Right lobe of liver (tissue), 6 donors: ENCODE measurements at places on chromosomes 12 and 14.

GRCh38 chr12:27505109-27505508 lies 18.9 kb upstream of the PPFIBP1 start:
- no peak for DNase-seq

- no peak for DNase-seq
Observed at GRCh38 chr12:47824635-47825034, 4.9 kb upstream of the HDAC7 start.

DNA sequence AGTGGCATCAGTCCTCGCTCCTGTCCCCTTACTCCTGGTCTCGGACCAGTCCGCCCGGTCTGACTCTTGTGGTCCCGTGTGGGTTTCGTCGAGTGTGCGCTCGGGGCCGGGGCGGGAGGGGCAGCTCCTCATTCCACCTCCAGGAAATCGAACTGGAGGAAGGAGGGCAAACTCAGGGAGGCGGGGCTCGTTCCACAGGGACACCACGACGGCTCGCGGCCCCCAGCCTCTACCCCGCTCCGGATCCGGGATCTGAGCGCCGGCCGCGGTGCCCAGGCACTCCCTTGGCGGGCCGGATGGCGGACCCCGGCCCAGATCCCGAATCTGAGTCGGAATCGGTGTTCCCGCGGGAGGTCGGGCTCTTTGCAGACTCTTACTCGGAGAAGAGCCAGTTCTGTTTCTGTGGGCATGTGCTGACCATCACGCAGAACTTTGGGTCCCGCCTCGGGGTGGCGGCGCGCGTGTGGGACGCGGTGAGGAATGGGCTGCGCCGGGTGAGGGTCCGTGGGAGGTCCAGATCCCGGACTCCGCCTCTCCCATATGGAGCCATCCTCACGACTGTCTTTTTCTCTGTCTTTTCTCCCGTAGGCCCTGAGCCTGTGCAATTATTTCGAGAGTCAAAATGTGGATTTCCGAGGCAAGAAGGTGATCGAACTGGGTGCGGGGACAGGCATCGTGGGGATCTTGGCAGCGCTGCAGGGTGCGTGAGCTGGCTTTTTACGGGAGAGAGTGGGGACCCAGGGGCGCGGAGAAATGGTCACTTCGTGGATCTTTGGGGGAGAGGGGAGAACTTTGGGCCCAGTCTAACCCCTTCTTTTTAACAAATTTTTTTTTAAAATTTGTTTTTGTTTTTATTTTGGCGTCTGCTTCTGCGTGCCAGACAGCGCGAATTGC lies at the start of gene EEF1AKMT3:
TSS of gene EEF1AKMT3 (plus strand) at position 186 of the 894 bp plus-strand sequence. CDS start at position 297, 111 bp downstream.
- peak; percentile 77 for DNase-seq

DNA sequence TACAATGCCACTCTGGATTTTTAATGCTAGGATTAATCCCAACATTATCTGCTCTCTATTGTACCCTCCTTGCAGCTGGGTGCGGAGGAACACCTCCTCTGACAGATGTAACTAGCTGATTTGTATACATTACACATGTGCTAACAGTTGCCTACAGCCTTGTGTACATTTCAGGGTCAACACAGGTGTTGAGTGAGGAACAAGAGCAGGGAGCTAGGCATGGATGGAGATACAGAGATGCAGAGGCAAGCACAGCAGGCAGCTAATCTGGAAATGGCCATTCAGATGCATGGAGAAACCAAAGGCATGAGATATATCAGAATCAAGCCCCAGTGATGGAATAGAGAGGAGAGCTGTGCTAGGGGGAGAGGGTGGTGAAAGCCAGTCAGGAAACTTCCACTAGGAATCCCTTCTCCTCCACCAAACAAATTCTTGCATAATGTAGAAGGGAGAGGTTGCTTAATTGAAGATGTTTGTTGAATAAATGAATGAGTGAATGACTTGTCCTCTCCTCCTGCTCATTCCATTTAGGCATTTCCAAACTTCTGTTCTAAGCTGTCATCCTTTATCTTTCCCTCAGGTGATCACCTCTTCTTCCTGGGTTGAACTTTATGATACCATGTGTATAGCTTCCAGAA lies 313.2 kb downstream of the ATP23 start:
- no peak for DNase-seq

DNA sequence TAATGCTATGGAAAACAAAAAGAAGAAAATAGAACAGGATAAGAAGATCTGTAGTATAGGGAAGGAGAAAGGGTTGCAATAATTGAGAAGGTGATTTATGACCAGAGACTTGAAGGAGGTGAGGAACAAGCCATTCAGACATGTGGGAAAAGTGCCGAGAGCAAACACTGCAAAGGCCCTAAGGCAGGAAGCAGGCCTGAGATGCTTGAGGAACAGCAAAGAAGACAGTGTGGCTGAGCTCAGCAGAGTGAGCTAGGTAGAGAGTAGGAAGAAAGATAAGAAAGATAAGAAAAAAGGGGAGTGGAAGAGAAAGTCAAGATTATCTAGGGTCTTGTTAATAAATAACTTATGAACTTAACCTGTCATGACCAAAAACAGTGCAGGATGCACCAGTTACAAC lies 671.8 kb downstream of the RPS29 start:
- no peak for DNase-seq

- DNase-seq: no peak
Observed at GRCh38 chr14:91228112-91229004, 16.1 kb downstream of the GPR68 start.

DNA sequence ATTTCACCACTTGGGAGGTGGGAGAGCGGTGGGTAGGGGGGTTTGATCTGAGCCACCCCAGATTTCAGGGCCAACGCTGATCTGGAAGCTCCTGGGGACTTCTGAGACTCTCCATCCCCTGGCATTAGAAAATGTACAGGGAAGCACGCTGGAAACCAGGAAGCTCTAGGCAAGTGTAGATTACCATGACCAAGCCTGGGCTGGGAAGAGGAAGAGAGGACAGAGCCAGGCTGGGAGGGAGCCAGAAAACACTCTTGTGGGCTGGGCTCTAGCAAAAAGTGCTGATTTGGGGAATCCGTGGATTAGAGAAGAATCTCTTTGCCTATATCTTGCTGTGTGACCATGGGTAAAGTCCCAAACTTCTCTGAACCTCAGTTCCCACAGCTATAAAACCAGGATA lies 236.7 kb downstream of the BCL11B start:
- DNase-seq: no peak

DNA sequence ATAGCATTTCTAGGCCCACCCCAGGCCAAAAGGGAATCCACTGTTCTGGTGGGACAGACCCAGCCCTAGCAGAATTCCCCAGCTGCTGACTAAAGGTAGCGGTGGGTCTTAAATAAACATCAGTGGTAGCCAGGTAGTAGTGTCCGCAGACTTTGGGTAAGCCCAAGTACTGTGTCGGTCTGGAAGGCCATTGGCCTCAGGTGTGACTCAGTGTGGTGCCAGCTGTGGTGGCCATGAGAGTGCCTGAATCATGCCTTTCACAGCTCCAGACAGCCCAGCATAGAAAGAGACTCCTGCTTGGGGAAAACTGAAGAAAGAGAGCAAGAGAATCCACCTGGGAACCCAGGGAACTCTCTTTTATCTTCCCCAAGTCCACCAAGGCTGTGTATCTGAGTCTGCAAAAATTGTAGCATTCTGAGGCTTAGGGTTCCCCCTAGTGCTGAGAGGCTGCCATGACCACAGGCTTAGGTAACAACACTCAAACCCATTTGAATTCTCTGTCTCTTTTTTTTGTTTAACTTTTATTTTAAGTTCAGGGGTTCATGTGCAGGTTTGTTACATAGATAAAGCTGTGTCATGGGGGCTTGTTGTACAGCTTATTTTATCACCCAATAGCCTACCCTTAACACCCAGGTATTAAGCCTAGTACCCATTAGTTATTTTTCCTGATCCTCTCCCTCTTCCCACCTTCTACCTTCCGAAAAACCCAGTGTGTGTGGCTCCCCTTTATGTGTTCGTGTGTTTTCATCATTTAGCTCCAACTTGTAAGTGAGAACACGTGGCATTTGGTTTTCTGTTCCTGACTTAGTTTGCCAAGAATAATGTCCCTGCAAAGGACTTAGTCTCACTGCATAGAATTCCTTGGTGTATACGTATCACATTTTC lies 16.7 kb upstream of the CD163L1 start:
- DNase-seq: no peak

- DNase-seq: no peak
Observed at GRCh38 chr12:87812030-87812429, 217.2 kb downstream of the C12orf50 start.

DNA sequence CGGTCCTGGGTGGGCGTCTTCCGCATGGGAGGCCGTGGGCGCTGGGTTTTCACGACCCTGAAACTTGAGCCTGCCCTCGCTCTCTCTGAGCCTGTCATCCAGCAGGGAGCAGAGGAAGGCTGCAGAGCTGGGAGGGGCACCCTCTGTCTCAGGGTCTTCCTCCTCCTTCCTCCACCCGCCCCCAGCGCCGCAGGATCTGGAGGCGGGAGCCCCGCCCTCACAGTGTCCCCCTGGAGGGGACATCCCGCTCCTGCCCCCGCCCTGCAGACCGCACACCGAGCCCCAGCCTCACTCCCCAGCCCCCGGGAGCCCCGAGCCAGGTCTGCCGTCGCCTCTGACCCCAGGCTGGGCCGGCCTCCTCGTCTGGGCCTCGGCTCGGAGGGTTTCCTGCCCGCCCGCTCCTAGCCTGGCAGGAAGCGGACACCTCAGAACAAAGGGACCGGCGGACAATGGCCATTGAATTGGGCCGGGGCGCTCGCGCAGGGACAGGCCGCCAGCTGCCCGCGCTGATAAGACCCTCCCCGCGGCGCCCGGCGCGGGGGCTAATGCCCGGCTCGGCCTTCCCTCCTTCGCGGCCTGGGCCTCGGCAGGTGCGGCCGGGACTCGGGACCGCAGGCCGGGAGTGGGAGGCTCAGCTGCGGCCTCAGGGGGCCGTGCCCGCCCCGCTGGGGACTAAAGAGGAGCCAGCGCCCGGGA lies 15.3 kb upstream of the NUDT14 start:
- DNase-seq: peak; percentile 65
